Esophagus mucosa (tissue), 1 donor: ENCODE measurements at places on chromosomes 2 and 18.

DNA sequence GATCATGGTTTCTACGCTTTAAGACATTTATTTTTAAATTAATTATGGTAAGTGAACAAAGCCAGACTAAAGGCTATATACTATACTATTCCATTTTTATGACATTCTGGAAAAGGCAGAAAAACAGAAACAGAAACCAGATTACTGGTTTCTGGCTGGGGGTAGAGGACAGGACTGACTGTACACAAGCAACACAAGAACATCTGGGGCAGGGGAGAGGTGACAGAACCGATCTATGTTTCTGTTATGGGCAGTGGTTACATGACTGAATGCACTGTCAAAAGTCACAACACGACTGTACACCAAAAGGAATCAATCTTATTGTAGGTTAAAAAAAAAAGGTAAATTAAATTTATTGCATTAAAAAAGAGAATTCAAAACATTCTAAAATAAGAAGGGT is 64.7 kb downstream of the PTPN2 start:
- ATAC-seq, result no peak

DNA sequence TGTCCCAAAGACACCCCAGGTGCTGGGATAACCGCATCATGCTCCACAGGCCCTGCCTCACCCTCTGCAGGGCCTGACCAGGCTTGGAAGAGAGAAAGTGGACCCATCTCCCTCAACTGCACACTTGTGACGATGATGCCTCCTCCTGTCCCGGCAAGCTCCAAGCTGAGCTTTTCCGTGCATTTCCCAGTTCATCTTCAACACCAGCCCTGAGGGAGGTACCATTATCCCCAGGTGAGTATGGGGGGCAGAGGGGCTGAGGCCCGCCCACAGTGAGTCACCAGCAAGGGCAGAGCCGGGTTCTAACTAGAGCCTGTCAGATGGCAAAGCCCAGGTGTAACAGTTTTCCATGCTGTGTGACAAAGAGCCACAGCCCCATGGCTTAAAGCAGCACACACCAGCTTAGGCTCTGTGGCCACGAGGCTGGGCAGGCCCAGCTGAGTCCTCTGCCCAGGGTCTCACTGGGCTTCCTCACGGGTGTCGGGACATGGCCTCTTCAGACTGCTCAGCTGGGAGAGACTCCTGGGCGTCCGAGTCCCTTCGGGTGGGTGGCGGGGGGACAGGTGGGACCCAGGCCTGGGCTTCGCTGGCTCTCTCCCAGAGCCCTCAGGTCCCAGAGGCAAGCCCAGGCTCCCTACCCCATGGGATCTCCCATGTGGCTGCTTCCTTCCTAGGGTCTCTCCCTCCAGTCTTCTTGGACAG is 108.4 kb upstream of the OTOS start:
- ATAC-seq, result no peak

DNA sequence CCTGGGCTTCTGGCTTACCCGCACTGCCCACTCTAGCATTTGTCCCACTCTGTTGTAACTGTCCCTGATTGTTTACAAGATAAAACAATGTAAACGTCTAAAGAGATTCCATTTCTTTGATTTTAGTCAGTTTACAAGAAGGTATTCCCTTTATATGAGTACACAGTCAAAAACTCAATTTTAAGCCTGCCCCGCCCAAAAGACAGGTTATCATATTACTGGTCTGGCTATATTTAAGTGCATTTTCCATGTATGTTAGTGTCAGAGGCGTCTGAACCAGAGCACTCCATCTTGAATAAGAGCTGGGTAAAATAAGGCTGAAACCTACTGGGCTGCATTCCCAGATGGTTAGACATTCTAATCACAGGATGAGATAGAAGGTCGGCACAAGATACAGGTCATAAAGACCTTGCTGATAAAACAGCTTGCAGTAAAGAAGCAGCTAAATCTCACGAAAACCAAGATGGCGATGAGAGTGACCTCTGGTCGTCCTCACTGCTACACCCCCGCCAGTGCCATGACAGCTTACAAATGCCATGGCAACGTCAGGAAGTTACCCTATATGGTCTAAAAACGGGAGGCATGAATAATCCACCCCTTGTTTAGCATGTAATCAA is 15.0 kb downstream of the GPR45 start:
- no peak for ATAC-seq

- no peak for ATAC-seq
Measured at GRCh38 chr18:6017171-6017570, 121.8 kb upstream of the TMEM200C start.

DNA sequence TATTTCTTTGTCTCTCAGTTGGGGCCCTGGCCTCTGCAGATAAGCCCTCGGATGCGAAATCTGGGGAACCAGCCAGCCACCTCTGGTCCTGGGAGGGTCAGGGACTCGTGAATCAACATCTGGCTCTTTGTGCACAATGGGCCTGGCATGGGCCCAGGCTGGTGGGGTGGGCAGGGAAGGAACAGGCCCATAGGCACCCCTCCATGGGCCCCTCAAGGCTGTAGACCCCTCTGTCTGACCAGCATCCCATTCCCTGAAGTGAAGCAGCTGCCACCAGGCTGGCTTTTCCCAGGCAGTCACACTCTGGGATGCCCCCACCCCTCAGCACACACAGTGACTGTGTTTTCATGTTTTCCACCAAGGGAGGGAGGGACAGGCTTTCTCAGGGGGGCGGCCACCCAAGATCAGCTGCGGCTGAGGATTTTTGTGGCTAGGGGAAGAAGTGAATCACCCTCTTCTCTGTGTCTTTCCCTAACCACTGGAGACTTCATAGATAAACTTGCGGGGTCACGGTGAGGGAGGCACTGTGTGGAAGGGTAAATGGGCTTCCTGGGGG is 166.0 kb downstream of the AGAP1 start:
- ATAC-seq, result no peak

GRCh38 chr2:35503311-35503710 is 852.3 kb upstream of the CRIM1 start:
- no peak for ATAC-seq

DNA sequence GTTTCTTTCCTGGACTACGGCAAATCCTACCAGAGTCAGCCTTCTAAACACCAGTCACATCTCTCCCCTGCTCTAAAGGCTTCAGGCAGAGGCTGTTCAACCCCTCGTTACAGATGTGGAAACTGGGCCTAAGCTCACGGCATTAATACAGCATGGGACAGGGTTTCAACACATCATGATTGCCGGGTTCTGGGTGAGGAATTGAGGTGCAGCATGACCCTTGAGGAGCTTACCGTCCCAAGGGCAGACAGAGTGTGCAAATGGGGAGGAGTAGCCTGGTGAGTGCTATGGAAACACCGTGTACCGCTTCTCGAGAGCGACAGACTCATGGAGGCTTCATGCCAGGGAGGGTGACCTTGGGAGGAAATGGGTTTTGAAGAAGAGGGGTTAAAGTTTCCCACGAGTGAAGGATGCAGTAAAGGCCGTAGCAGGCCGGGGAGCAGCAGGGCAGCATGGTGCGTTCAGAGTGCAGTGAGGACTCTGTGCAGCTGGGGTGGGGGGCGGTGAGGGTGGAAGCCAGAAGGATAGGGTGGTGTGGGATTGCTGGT is 51.1 kb downstream of the TGOLN2 start:
- ATAC-seq, result no peak

- ATAC-seq, result peak; percentile 78
Measured at GRCh38 chr2:237026981-237027711, 58.5 kb upstream of the COPS8 start.

DNA sequence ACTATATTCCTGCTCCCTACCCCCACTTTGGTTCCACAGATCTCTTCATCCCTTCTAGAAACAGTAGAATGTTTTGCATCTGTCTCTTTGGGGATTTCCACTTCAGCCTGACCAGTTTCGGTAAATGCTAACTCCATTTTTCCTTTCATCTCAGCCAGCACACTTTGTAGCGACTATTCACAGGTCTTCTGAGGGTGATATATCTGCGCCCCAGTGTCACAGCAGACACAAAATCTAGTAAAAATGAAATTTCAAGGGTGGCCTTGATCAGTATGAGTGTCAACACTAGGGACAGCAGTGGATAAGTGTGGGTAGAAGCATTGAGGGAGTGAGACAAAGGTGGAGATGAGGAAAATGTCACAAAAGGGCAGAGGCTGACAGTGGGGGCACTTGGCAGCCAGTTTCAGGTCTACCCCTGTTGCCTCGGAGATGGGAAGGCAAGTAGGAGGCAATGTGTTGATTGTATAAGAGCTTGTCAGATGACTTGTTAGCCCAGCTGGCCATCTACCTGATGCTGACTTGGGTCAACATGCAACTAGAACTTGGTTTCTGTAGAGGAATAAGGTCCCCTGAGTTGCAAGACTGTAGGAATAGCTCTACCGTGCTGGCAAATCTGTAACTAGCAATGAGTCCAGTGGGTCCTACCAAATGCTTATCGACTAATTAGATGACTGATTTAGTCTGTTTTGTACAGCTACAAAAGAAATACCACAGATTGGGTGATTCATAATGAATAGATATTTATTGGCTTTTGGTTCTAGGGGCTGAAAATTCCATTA is 60.7 kb downstream of the CXCR4 start:
- no peak for ATAC-seq

DNA sequence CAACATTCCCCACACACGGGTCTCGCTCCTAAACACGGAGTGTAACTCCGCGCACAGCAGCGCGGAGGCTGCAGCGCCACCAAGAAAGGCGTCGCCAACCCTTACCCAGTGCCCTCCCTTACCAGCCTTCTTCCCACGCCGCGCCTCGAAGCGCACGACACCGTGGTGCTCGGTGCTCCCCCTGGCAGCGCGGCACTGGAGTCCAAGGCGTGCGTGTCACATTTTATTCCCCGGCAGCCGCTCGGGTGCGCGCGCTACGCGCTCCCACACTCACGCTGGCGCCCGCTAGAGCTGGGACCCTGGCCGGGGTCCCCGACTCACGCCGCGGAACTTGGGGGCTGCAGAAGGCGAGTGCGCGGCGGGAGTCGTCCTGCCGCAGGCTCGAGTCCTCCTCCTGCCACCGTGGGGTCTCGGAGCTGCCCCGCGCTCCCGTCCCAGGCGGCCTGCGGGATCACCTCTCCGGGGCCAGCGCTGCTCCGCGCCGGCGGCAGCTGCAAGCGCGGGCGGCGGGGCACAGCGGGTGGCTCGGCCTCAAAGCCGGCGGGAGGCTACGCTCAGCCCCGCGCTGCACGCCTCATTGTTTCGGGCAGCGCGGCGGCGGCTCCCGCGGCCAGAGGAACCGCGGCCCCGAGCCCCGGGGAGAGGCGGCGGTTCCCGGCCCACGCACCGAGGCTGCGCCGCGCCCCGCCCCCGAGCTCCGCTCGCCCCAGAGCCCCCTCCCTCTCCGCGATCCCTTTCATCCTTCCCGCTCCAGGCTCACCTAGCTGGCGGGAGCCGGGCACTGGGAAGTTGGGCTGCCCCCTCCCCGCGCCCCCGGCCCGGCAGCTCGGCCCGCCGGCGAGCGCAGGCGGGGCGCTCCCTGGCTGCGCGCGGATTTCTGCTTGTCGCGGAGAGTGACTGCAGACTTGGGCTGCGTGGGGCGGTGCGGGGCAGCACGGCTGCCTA is at the start of gene ST6GAL2:
Gene ST6GAL2, minus strand, starts transcription at position 197 of the 945 bp plus-strand sequence. CDS start 42,190 bp downstream, outside the sequence.
- ATAC-seq, result peak; percentile 62

GRCh38 chr2:181047829-181048228 is 67.4 kb downstream of the UBE2E3 start:
- no peak for ATAC-seq

GRCh38 chr2:191572319-191572718 is 105.6 kb upstream of the NABP1 start:
- ATAC-seq, result no peak

GRCh38 chr2:95295376-95295775 is 1.8 kb upstream of the KCNIP3 start:
- no peak for ATAC-seq

- ATAC-seq, result no peak
Measured at GRCh38 chr2:18456026-18456425, 104.4 kb downstream of the RDH14 start.

GRCh38 chr2:196284144-196284844 is 112.9 kb upstream of the STK17B start:
- ATAC-seq, result no peak

DNA sequence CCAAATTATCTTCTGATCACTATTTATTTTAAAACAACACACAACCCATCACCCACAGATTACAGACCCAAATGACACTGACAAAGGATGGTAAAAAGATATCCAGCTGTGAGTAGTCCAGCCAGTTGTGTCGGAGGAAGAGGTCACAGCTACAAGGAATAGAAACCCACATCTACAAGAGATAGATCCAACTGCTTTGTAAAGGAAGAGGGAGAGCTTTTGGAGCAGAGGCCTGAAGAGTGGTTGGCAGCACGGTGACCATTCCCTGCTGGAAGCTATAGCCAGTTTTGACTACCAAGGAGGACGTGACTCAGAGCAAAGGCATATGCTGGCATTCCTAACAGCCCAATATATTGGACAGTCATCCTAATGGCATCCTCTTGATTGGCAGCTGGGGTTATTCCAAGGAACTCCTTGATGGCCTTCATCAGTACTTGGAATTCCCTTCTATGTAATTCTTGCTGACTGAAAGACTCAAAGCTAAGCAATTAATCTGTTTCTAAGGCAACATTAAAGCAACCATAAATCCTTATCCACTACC is 17.1 kb downstream of the SLC8A1 start:
- ATAC-seq, result no peak

GRCh38 chr2:25228848-25229278 is 60.5 kb upstream of the POMC start:
- peak; percentile 77 for ATAC-seq

- ATAC-seq, result no peak
Measured at GRCh38 chr2:145108361-145108778, 588.5 kb upstream of the ZEB2 start.

DNA sequence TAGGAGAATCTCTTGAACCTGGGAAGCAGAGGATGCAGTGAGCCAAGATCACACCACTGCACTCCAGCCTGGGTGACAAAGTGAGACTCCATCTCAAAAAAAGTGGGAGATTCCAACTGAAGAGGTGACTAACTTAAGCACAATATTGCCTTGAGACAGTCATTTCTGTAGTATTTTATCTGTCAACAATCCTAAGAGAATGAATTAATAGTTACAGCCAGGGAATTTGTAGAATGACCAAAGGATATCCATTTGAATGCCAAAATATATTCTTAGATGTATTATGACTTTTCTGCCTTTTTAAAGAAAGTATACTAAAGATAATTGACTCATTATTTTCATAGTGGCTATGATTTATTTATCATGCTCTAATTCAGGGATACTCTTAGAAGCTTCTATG is 40.7 kb upstream of the CCDC150 start:
- no peak for ATAC-seq

DNA sequence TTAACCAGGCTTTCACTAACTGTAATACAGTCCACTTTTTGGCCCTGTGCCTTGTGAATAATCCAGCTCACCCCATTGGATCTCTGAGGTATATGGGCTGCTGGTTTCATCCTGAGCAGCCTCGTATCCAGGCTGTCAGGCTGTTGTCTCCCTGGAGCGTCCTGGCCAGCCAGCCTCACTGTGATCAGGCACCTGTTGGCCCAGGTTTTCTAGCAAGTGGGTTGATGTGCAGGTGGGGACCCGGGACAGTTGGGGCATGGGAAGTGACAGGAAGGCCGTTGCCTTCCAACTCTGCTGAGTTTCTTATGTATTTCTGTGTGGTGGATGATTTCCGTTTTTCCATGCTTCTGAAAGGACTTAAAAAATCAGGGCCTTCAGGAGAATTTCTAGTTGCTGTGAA is 132.4 kb downstream of the ACOXL start:
- ATAC-seq, result no peak

GRCh38 chr2:212815453-212815852 is 276.9 kb upstream of the ERBB4 start:
- ATAC-seq, result no peak

- ATAC-seq, result peak; percentile 41
Measured at GRCh38 chr2:71530641-71531332, 77.4 kb downstream of the DYSF start.

- ATAC-seq, result peak; percentile 53
Measured at GRCh38 chr2:216698895-216699294, 3.5 kb upstream of the IGFBP5 start.
